ENCODE measurements at places on chromosomes 13 and 19. TPM values are rescaled to one million over a fixed set of nuclear protein-coding genes. Genes with fewer than 3 reads are reported as not detected.

DNA sequence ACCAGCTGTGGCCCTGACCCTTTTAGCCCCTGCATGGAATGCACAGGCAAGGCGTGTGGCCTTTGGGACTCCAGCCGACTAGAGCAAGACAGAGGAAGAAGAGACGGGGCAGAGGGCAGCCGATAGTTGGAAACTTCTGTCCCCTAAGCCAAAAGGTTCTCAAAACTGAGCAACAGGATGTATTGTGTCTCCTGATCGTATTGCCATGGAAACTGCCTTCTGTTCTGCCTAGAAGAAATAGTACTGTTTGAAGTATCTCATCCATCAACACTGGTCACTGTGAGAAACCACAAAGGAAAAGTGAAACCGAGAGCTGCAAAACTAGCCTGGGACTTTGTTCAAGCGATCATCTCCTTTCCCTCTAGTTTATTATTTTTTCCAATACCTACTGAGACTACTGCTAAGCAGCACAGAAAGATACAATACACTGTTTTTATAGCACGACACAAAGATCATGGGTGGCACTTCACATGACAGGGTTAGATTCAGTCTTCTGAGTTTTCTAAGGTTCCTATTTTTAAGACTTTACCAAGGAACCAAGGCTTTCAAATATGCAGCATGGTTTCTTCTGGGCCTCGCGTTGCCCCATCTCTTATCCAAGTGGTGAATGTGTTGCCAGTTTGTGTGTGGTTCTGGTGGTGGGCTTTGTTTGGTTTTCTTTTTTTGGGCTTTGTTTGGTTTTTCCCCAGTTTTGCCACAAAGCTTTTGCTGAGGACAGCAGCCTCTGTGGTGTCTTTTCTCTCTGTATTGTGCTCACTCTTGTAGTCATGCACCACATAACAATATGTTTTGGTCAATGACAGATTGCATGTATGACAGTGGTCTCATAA, 49.3 kb upstream of the GPR183 start:
- H3K36me3 ChIP-seq, result no peaks in the 10 kb centered on the region
- DNase-seq, result no peak
- H3K4me3 ChIP-seq, result peak overlapping the region; percentile 55
- peak overlapping the region; percentile 86 for H3K27ac ChIP-seq
- no peaks in the 10 kb centered on the region for H3K27me3 ChIP-seq

DNA sequence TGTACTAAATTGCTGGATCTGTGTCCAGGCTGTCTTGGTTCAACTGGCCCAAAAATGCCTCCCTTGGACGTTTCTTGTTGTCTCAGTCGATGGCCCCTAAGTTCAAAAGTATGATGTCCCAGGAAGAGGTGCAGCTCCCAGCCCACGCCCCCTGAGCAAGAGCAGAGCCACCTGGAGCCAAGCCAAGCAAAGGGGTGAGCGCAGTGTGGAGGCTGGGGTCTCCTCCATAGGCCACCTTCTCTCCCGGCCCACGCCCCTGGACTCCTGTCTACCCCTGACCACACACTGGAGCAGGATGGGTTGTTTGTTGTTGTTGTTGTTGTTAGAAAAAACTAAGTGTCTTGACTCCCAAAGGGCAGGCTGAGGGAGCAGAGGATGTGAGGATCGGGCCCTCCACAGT, 26.0 kb upstream of the NPAS1 start:
- H3K27me3 ChIP-seq, result no peaks in the 10 kb centered on the region
- no peak for DNase-seq
- no peak overlapping the region for H3K4me3 ChIP-seq
- peaks cover 5% of the 10 kb centered on the region for H3K36me3 ChIP-seq

- H3K36me3 ChIP-seq, result no peaks in the 10 kb centered on the region
- H3K4me3 ChIP-seq, result no peak overlapping the region
- H3K27me3 ChIP-seq, result no peaks in the 10 kb centered on the region
- no peak for DNase-seq
Observed at GRCh38 chr19:40539070-40539469, 37.6 kb upstream of the SHKBP1 start.

DNA sequence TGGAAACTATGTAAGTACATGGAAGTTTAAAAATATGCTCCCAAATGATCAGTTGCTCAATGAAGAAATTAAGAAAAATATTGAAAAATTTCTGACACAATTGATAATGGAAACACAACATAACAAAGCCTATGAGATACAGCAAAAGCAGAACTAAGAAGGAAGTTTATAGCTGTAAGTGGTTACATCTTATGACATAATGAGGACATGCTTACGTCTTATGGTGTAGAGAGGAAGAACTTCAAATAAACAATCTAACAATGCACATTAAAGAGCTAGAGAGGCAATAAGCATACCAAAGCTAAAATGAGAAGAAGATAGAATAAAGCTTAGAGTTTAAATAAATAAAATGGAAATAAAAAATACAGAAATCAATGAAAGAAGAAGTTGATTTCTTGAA, 50.0 kb upstream of the CEACAM21 start:
- H3K27me3 ChIP-seq, result no peaks in the 10 kb centered on the region
- no peak overlapping the region for H3K4me3 ChIP-seq
- DNase-seq, result no peak

The ANKRD24 gene
- total RNA-seq, result 0.98 TPM

DNA sequence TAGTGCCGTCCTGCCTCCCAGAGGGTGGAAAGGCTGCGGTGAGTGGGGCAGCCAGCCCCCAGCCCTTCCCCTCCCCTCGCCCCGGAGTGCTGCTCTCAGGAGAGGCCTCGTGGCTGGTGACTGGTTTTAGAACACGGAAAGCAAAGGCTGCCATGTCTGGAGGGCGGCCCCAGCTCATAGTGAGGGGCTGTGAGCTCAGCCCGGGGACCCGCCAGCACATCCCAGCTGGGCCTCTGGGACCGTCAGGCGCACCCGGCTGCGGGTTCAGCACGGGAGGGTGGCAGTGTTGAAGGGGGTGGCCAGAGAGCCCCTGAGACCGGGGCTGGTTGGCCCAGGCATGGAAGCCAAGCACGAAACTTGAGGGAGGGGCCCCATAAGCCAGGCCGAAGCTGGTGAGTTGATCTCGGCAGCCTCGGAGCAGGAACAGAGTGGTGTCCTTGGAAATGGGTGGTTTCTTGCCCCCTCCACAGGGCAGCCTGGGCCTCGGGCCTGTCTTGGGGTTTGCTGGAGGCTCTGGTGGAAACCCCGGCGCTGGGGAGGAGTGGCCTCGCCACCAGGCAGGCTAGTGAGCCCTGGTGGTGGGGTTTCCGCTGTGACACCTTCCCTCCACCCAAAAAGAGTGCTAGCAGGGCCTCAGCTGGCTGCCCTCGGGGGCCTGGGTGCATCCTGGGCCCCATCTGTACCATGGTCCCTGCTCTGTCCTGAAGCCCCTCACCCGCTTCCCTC, 157.7 kb downstream of the KDM4B start:
- H3K27ac ChIP-seq, result peak overlapping the region; percentile 69
- peaks cover 6% of the 10 kb centered on the region for H3K36me3 ChIP-seq
- no peak overlapping the region for H3K4me3 ChIP-seq
- no peaks in the 10 kb centered on the region for H3K27me3 ChIP-seq
- H3K4me1 ChIP-seq, result no peaks in the 10 kb centered on the region
- no peak for DNase-seq

DNA sequence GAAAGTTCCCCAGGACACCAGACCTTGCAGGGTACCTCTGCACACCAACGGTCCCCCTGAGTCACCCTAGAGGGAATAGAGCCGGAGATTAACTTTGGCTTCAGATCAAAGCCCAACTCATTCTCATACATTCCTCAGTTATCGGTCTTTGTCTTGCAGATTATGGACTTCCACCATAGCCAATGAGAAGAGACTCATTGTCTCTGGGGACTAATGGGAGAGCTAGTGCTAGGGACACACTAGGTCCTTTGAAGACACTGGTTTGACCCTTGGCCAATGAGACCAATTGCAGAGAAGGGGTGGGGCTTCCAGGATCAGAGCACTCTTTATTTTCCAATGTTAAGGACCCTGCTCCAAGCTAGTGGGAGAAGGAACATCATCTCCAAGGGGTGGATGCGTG, 6.1 kb downstream of the KLK7 start:
- H3K27ac ChIP-seq, result no peak overlapping the region
- no peaks in the 10 kb centered on the region for H3K36me3 ChIP-seq
- no peaks in the 10 kb centered on the region for H3K4me1 ChIP-seq
- no peaks in the 10 kb centered on the region for H3K27me3 ChIP-seq

- H3K4me3 ChIP-seq, result no peak overlapping the region
- no peaks in the 10 kb centered on the region for H3K4me1 ChIP-seq
- no peak for DNase-seq
- H3K36me3 ChIP-seq, result no peaks in the 10 kb centered on the region
Observed at GRCh38 chr19:492091-492531, 4.2 kb upstream of the MADCAM1 start.

Measured in breast epithelium (tissue), 4 donors.